ENCODE measurements at places on chromosomes 11 and 22.

GRCh38 chr11:93099806-93100205 lies 98.0 kb downstream of the SLC36A4 start:
- DNase-seq = no peak

GRCh38 chr11:107011977-107012376 lies 6.3 kb downstream of the GUCY1A2 start:
- DNase-seq = no peak

GRCh38 chr22:32830957-32831356 lies 29.5 kb downstream of the TIMP3 start:
- DNase-seq = no peak

- no peak for DNase-seq
Observed at GRCh38 chr11:69202511-69203221, 46.9 kb downstream of the SMIM38 start.

DNA sequence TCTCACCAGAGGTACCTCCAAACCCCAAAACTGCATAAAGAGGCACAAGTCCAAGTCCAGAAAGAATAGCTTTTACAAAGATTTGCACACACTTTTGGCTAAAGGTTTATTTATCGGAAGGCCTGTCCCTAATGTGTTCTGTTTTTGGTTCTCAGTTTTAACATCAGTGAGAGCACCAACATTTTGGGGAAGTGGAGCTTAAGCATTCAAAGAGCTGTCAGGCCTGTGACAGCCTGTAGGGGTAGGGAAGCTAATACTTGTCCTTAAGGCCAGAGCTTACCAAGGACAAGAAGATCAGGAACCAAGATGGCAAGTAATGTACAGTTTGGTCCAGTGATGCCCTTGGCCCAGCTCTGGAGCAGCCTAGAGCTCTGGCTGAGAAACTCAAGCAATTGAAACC lies 38.9 kb upstream of the SCUBE2 start:
- DNase-seq = no peak

GRCh38 chr11:115144014-115144413 lies 360.2 kb downstream of the CADM1 start:
- no peak for DNase-seq

GRCh38 chr11:67025750-67026149 lies 2.8 kb downstream of the SYT12 start:
- no peak for DNase-seq

DNA sequence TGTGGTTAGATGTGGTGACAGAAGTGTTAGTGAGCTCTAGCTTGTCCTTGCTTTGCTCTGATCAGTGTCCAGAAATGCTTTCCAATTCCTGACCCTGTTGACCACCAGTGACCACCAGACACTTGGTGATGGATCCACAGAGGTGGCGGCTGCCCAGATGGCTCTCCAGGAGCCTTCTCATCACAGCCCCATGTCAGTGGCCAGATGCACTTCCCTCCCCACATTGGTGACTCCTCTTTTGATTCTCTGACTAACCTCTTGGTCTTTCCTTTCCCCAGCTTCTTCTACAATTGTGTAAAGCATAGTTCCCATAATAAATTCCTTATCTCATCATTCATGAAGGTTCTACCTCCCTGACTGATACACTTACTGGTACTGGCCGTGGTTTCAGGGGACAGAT lies 40.1 kb upstream of the CXCR5 start:
- peak; percentile 12 for DNase-seq

DNA sequence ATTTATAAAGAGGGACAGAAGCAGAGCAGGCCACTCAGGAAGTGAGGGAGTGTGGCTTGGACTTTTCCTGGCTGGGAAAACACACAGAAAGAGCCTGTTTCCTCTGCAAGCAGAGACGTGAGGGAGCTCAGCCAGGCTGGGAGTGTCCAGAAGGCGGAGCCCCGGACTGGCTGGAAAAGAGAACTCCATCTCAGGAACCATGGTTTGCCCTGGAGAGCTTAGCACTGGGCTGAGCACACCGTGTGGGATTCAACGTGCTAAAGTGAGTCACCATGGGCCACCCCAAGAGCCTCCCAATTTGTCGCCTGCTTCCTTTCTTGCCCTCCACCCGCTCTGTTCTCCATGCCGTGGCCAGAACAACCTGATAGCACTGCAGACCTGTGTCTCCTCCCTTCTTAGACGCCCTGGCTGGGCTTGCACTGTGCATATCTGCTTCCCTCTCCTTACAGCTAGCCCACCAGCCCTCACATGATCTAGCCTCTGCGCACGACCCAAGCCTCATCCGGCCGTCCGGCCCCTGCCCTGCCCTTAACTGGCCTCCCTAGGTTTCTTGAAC lies 51.8 kb downstream of the GALNT18 start:
- no peak for DNase-seq

GRCh38 chr11:34382532-34383276 lies 24.9 kb upstream of the ABTB2 start:
- DNase-seq = peak; percentile 27

GRCh38 chr11:64930340-64930739 lies 5.4 kb downstream of the GPHA2 start:
- no peak for DNase-seq

GRCh38 chr22:28440592-28441390 lies 238.8 kb downstream of the TTC28 start:
- peak; percentile 42 for DNase-seq
